ENCODE measurements at places on chromosomes 2 and 18.

DNA sequence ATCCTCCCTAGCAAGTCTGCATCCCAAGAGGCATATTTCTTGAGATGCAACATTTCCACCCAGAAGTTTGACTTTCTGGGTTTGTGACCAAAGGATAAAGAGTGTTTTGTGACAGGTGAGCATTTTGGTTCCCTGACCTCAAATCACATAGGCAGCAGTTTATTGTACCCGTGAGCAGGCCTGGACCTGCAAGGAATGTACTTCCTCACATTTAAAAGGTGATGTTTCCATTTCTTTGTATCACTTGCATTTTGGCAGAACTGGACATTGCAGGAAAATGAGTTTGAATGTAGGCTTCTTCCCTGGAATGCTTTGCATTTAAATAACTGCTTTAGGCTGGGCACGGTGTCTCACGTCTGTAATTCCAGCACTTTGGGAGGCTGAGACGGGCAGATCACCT is 160.7 kb downstream of the ALPK2 start:
- no peak for DNase-seq

DNA sequence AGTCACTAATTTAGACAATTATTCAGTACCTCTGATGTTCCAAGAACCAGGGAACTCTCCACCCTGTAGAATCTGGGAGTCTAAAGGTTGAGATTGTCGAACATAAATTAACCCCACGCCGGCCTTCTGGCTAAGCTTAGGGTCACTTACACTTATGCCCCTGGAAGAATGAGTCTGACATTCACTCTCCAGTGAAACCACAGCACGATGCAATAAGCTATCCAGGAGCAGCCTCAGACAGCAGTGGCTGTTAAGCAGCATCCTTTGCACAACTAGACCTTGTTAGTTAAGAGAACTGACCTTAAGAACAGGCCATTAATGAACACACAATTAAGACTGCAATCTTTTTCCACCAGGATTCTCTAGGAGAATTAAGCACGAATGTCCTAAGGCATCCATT is 25.0 kb downstream of the SH3YL1 start:
- DNase-seq: no peak

GRCh38 chr18:78378403-78378802 is 601.2 kb upstream of the SALL3 start:
- no peak for DNase-seq

GRCh38 chr2:200863782-200864175 is 679 bp downstream of the CLK1 start:
- DNase-seq: no peak

DNA sequence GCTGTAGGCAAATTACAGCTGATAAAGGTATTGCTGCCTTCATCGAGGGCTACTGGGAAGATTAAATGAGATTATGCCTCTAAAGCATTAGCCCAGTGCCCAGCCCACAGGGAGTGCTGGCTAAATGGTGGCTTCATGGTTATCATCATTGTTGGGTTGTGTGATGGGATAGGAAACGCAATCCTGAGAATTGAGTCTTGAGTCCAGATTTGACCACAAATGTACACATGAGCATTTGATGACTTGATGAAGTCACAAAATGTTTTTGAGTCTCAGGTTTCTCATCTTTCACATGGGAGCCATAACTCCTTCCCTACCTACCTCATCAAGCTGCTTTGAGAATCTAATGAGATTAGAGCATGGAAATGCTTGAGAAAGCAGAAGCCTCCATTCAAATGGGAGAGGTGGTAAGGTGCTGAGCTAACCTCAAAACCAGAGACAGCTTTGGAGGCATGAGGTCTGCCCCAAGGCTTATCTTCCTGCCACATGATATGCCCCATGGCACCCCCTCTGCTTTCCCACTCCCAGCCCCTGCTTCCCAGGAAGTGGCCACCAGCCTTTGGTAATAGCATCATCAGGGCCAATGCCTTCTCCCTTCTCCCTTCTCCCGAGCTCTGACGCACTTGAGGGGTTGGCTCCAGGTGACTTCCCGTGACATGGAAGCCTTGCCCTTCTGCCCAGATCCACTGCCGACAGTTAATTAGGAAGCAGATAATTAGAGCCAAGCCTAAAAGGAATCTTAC is 149.4 kb upstream of the EPAS1 start:
- DNase-seq: no peak

- DNase-seq: no peak
Observed at GRCh38 chr2:234267534-234267933, 217.0 kb downstream of the SPP2 start.

Measured in CD8-positive, alpha-beta T cell (primary cell).